NB4 (cell line): ENCODE measurements at places on chromosomes 12 and 14.

DNA sequence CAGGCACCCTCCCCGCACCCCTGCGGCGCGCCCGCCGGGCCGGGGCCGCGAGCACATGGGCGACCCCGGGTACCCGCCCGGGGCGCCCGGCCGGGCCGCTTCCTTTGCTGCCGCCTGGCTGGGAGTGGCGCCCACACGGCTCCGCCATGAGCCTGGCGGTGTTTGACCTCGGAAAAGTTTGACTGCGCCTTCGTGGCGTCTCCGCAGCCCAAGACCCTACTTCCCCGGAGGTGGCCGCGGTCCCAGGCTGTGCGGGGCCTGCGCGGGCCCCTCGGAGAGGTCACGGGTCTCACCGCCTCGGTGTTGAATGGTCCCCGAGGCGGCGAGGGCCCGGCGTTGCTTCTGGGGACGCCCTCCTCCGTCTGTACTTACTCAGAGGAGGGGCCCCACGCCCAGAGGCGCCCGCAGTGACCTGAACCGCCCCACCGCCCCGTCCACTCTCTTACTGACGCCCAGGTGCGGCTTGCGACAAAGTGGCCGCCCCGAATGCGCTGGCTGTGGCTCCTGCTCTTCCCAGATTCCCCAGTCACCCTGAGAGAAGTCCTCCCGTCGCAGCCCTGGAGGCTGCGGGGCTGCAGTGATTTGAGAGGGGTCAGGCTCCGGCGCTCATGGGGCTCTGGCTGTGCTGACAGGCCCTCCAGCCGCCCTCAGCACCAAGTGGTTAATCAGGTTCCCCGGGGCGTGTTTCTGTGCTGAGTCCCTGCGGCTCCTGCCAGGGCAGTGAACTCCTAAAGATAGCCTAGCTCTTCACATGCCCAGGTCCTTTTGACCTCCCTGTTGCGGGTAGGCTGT, 5.8 kb downstream of the KMT5A start:
- DNase-seq, result peak; percentile 63

DNA sequence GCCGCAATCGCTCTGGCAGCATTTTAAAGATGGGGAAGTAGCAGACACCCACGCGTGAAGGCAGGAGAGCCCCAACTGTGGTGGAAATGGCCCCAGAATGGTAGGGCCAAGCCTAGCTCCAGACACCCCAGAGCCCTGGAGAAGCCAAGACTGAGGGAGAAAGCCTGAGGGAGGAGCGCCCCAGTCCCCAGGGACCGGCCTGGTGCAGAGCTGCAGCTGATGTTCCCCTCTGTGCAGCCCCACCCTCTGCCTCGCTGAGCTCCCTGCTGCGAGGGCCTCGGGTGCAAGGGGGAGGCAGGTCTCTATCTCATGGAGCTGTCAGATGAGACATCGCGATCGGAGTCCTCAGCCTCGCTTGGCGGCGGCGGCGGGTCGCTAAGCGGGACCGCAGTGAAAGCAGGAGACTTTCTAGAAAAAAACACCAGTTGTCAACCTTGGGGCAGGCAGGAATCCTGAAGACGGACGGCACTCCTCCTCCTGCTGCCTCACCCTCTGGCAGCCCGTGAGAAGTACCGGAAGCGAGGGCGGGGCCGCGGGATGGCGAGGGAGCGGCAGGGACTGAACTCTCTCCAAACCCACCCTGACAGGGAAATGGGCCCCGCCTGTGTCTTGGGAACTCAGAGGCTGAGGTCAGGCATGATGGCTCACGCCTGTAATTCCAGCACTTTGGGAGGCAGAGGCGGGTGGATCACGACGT, 6.0 kb downstream of the GAPDH start:
- peak; percentile 95 for DNase-seq

- DNase-seq, result peak; percentile 78
Measured at GRCh38 chr14:105414456-105415371, 4.9 kb upstream of the MTA1 start.

DNA sequence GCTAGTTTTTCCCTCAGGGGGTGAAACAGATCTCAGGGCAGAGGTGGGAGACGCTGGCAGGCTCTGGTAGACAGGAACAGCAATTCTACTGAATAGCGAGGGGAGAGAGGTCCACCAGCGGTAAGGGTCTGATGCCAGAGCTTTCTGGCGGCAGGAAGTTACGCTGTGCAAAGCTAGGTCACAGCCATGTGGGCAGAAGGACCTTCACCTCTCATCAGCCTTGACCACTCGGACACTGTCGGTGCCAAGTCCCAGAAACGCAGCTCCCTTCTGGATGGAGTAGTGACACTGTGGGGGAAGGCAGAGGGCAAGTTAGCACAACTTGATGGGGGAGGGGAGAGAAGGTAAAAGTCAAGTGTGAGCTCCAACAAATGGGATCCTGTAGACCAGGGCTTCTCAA, 10.3 kb upstream of the ZNF740 start:
- DNase-seq, result no peak

DNA sequence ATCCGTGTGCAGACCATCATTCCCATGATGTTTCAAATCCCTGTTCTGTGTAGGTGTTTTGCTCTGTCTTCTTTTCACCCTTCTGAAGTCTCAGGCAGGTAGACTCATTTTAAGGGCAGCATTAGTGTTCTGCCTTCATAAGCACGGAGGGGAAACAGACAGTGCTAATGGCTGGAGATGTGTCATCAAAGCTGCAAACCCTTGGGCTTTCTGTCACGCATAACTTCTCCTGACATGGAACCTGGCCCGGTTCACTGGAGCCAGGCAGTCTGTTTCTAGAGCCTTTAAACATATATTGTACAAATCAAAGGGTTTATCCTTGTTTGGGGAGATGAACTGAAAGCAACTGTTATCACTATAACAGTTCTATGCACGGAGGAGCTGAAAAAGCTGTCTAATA, 141.4 kb downstream of the TMEM132D start:
- no peak for DNase-seq

GRCh38 chr12:41013881-41014642, 174.1 kb upstream of the PDZRN4 start:
- no peak for DNase-seq

DNA sequence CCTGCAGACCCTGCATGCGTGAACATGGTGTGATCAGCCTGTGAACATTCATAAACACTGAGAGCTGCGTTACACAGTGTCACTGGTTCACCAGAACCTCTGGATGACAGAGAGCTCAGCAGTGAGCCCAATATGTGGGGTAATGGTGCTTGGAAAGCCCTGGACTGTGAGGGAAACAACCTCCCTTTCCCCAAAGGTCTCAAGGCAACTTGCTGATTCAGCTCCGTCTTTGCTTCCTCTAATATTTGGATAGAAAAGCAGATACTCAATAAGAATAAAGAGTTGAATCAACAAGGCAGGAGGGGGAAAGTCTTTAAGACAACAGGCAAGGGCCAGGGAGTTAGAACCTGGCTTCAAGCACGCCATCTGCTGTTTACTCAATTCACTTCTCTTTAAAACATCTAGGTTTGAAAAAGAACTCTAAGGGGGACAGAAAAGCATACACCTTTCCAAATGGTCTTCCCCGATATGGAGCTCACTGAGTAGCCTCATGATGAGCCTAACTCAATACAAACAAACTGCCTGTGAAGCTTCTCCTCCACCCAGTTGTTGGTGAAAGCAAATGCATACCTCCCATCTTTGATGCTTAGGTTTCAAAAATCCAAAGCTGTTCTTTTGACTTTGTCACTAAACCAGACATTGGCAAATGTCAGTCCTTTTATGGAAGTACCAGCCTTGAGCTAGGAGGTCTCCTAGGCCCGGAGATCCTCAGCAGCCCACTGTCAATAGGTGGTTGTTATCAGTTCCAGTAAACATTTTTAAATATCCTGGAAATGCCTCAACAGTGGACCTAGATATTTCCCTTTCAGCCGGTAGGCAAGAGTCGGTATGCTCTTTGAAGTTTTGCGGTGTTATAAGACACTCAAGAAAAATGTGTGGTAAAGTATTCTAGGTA, 76.1 kb downstream of the SAMD4A start:
- DNase-seq, result peak; percentile 16

DNA sequence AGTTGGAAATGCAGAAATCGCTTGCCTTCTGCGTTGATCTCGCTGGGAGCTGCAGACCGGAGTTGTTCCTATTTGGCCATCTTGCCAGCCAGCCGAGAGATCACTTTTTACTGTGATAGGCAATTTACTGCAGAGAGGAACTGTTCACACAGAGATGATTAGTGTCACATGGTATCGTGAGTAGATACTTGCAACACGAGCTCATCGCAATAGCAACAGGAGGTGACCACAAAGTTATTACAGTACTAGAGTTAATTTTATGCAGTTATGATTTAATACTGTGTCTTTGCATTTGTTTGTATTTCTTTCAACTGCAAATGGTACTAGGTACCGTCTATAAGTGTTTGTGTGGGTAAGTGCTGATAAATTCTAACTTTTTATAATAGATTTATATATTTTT, 27.8 kb downstream of the NOPCHAP1 start:
- DNase-seq, result peak; percentile 28

DNA sequence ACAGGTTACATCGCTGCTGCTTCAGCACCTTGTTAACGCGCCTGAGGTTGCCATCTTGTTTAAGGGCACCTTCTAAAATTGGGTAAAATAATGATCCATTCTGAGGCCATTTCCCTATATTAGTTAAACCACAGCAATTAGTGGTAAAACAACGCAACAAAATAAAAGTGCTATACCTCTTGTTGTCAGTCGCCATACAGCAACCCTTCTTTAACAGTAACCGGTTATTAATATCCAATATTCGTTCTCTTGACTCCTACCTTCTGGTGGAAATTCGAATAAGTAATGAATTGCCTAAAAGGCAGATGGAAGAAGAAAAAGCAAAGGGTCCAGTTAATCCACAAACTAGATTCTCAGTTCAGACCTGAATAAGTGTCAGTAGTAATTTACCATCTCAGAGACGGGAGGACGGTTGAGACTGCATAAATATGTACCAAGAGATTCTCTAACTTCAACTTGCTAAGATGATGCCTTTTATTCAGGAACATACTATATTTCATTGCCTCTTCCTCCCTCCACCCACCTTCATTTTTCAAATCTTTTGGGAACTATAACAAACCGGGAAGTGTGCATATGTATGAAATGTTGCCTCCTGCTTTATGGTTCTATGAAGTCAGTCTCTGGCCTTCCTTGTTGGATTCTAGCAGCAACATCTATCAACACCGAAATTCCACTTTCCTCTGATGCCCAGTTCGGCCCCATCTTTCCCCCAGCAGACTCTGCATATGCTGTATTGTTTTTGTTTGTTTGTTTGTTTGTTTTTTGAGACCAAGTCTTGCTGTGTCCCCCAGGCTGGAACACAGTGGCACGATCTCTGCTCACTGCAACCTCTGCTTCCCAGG, 824 bp upstream of the PSMB5 start:
- DNase-seq, result no peak
